Vagina (tissue), 2 donors: ENCODE measurements at places on chromosomes 12 and 14. TPM values are rescaled to one million over a fixed set of nuclear protein-coding genes. Genes with fewer than 3 reads are reported as not detected.

GRCh38 chr12:106063826-106064720, 74.7 kb downstream of the NUAK1 start:
- H3K27ac ChIP-seq = no peak overlapping the region
- no peaks in the 10 kb centered on the region for H3K4me1 ChIP-seq
- no peaks in the 10 kb centered on the region for H3K36me3 ChIP-seq
- no peak overlapping the region for H3K4me3 ChIP-seq
- DNase-seq = no peak

GRCh38 chr12:118102070-118102469, 1.7 kb downstream of the VSIG10 start:
- no peaks in the 10 kb centered on the region for H3K36me3 ChIP-seq
- no peak for DNase-seq
- no peaks in the 10 kb centered on the region for H3K27me3 ChIP-seq
- H3K27ac ChIP-seq = no peak overlapping the region
- peaks cover 19% of the 10 kb centered on the region for H3K4me1 ChIP-seq
- H3K4me3 ChIP-seq = no peak overlapping the region

DNA sequence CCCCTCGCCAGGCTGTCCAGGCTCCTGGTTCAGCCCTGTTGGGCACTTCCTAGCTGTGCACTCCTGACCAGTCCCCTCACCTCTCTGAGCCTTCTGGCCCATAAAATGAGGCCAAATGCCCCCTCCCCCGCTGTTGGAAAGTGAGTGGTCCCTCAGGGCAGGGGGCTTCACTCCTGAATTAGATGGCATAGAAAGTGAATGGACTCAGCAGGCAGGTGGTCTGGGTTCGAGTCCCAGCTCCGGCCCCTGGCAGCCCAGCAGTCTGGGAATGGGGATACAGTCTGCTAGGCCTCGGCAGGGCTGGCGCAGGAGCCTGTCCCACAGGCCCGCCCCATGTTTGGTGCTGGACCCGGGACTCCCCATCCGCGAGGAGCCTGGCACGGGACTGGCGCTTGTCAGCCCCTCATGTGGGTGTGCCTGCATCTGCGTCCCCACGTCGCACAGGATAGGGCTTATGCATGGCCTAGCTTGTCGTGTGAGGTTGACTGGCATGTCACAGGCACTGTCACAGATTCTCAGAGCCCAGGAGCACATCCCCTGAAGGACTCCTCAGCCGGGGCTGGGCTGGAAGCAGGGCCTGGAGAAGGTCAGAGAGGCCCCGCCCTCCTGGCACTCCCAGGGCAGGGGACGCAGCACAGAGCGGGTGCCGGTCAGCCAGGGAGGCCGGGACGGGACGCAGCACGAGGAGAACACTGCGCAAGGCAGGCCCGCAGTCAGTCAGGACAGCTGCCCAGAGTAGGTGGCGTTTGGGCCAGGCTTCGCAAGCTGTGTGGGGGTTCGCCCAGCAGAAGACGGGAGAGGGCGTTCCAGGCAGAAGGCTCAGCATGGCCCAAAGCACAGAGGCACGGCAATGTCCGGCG, 40.5 kb downstream of the DIO3 start:
- no peaks in the 10 kb centered on the region for H3K36me3 ChIP-seq
- H3K4me3 ChIP-seq = no peak overlapping the region
- H3K27me3 ChIP-seq = no peaks in the 10 kb centered on the region
- no peak overlapping the region for H3K27ac ChIP-seq
- no peaks in the 10 kb centered on the region for H3K4me1 ChIP-seq

DNA sequence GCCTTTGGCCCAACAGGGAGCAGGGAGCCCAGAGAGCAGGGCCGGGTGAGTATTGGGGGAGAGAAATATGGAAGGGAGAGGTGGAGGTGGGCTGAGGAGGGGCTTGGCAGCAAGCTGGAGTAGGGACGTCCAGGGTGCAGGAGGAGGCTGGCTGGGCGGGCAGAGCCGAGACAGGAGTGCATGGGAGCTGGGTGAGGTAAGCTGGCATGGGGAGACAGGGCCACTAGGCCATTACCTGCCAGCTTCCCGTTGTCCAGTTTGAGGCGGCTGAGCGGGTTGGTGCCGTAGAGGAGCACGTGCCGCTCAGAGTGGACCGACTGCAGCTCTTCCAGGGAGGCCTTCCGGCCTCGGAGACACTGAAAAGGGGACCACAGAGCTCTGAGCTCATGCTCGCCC, 18.3 kb downstream of the SLC48A1 start:
- H3K36me3 ChIP-seq = peaks cover 99% of the 10 kb centered on the region
- no peak for DNase-seq
- no peak overlapping the region for H3K4me3 ChIP-seq
- H3K27ac ChIP-seq = no peak overlapping the region

Gene TCL1B
- total RNA-seq = not detected

Gene DPF3
- not detected for total RNA-seq

Gene HCAR1
- total RNA-seq = 0.25 TPM
